Activated T-helper 1 cell treated with Interleukin-2 at 50 U/mL for 16 hours (primary cell): ENCODE measurements at places on chromosomes 6 and 20.

DNA sequence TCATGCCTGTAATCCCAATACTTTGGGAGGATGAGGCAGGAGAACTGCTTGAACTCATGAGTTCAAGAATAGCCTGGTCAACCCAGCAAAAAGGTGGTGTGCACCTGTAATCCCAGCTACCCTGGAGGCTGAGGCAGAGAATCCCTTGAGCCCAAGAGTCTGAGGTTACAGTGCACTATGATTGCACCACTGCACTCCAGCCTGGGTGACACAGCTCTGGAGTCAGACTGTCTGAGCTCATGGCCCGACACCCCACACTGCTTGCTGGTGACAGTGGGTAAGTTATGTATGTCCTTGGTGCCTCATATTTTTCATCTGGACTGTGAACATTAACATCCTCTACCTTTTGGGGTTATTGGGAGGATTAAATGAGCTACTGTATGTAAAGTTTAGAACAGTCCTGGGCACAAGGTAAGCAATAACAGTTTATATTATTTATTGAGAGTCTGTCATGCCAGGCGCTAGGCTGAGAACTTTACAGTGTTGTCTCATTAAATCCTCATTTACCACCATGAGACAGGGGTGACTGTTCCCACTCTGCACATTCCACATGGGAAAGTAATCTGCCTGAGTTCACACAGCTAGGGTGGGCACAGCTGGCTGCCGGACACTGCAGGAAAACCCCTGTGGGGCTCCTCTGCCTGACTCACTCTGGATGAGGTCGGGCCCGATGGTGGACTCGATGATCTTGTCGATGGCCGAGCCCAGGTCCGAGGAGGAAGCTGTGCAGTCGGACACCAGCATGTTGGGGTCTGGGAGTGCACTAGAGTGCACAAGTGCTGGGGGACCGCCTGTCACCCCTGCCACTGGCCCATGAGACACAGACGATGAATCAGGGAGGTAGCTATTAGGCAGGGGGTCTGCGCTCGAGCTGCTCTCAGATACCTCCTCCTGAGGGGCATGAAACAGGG lies 2.9 kb downstream of the ZNF335 start:
- DNase-seq, result no peak

GRCh38 chr6:151716526-151716932 lies 91.0 kb upstream of the ESR1 start:
- no peak for DNase-seq

DNA sequence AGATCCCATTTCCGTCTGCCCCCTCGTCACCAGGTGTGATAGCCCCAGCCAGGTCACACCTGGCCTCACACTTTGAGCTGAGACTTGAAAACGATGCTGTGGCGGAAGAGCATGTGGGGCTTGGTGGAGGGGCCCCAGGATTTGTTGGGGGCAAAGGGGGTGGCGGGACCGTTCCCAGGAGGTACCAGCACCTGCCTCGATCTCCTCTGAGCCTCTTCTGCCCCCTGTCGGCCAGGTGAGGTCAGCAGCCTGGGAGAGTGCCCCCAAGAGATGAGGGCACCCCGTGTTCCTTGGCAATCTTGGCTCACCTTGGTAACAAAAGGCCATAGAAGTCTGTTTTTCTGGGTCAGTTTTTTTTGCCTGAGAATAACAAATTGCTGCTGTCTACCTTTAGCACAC lies 25.4 kb downstream of the SPATA2 start:
- DNase-seq, result no peak

- no peak for DNase-seq
Observed at GRCh38 chr20:44023515-44024371, 109.1 kb downstream of the TOX2 start.

DNA sequence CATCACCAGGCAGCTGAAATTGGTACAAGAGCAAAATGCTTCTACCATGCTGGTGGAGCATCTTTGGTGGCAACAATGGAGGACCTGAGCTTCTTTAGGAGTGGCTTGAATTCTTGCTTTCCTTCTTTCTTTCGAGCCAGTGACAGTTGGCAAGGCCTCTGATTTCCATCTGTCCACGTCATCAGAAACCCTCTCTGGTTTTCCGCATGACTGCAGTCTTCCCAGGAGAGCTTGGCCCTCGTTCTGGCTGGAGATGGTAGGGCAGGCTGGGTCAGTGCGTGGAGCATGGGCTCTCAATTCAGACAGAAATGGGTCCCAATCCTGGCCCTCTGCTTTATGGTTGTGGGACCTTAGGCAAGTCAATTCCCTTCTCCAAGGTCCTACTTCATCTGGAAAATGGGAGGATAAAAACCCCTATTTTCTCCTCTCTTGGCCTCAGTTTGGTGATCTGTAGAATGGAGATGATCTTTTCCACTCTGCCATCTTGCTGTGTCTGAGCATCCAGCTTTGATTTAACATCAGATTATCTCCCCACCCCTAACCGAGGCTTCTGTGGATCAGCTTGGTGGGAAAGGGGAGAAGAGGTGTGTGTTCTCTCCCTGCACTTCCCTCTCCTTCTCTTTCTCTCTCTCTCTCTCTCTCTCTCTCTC lies 3.6 kb upstream of the BPIFB1 start:
- DNase-seq, result no peak

GRCh38 chr6:115612796-115613479 lies 447.8 kb downstream of the FRK start:
- DNase-seq, result no peak

GRCh38 chr6:151408858-151409257 lies 17.5 kb upstream of the ZBTB2 start:
- DNase-seq, result no peak

DNA sequence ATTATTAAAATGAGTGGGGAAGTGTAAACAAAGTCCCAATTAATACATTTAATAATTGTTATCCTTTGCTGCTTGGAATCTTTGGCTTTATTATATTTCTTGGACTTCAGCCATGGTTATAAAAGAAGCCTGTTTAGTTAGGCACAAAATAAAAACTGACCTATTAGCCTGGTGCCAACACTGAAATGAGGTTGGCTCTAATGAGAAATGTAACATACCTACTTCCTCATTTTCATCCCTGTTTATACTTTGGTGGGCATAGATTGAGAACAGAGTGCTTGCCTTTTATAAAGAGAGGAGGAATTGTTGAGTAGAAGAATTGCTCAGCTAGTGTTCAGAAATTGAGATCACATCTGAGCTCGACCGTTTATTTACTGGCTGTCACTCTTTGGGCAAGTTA lies 471.3 kb downstream of the UTRN start:
- DNase-seq, result no peak

DNA sequence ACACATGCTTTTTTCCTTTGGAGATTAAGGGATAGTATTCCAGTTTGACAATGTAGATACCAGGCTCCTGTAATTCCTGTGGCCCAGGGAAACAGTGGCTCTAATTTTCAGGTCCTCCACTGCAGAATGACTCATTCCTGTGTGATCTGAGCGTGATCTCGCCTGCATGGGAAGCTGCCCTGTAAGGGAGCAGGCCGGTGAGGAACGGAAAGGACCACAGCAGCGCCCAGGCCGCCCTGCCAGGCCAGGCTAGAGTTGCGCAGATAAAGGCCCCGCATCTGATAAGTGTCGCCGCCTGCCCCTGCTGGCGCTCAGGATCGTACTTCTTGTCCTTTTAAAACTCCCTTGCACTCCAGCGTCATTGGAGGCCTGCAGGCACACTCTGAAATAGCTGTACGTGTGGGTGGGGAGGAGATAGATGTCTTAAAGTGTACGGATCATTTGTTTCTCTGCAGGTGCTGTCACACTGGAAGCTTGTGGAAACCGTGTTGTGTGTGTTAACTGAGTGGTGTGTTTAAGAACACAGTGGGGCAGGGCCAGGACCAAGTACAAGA lies 60.7 kb downstream of the SYNJ2 start:
- no peak for DNase-seq

DNA sequence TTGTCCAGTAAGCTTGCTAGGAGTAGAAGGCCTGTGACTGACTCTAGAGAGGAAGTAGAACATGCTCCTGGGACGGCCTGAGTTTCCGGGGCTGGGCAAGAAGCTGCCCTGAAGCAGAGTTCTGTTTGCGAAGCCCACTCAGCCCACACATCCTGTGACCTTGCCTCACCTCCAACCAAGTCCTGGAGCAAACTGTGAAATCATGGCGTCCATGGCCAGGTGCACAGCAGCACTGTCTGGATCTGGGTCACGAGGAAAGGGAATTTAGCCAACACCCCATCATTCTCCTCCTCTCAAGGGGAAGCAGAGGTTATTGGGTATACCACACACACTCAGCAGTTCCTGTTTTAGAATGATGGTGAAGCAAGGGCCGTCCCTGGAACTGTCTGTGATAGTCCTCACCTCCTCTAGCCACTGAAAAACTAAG lies 87.5 kb downstream of the CRYBG1 start:
- DNase-seq, result peak; percentile 2

DNA sequence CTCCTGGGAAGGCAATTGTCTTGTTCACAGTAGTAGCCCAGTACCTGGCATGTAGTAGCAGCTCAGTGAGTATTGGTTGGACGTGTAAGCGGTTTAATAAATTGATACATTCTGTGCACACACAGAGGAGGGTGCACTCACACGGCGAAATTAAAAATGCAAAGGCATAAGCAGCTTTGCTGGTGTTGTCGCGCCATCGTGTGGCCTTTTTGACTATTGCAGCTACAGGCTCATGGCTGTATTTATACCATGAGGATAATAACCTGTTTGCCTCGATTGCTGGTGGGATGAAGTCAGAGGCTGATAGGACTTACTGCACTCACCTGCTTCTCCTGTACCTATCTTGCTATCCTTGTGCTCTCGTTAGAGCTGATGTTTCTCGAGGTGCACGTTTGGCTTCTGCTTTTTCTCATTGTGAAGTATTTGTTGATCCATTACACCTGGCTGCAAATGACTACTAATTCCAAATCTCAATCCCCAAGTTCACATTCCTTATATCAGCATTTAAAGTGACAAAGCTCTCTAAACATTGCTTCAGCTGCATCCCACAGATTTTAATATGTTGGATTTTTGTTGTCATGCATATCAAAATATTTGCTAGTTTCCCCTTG lies 61.5 kb downstream of the TBXT start:
- DNase-seq, result no peak

DNA sequence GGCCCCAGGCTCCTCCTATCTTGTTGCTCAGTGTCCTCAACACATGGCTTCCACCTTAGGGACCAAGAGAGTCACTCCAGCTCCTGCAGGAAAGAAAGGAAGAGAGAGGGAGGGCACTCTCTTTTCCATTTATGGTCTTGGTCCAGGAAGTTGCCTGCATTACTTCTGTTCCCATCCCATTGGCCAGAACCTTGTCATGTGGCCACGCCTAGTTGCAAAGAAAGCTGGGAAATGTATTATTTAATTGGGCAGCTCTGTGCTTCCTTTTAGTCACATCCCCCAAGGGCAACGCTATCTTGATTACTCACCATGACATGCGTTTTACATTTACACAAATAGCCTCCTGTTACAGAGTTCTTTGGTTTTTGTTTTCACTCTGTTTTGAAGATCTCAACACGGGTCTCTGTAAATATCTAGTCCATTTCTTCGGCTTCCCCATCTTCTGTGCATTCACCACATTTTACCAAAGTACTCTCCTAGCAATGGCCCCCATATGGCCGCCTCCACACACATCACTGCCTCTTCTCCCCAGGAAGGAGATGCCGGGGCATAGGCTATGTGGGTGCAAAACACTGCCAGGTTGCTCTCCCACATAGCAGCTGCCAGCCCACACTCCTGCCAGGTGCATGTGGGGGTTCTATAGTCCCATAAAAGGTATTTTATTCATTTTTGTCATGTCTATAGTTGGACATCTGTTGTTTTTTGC lies 35.7 kb upstream of the ZMYND8 start:
- DNase-seq, result no peak

GRCh38 chr20:45254383-45255262 lies at the start of gene SLPI:
TSS of gene SLPI (minus strand) at chr20:45254564. CDS start at chr20:45254543, 21 bp downstream.
- no peak for DNase-seq

DNA sequence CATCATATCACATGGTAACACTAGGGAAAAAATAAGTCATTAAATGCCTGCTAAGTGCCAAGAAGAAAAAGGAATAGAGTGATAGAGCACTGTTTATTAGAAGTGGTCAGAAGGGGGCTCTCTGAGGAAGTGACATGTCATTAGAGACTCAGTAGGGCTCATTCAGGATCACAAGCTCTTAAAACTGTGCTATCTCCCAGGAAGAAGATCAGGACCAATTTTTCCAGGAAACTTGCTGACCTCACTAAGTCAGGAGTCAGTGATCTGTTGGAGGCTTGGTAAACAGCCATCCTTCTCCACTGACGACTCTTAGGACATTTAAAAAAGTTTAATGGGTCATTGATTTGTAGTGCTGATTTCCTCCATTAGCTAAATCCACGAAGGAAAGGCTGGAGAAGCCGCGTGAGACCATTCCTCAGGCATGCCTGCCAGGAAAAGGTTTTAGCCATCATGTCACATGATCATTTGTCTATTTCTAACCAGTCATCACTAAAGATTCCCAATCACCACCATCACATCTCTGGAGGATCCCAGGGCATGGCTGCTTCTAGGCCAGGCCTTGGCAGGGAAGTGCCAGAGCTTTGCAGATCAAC lies 5.9 kb upstream of the PTPN1 start:
- no peak for DNase-seq

DNA sequence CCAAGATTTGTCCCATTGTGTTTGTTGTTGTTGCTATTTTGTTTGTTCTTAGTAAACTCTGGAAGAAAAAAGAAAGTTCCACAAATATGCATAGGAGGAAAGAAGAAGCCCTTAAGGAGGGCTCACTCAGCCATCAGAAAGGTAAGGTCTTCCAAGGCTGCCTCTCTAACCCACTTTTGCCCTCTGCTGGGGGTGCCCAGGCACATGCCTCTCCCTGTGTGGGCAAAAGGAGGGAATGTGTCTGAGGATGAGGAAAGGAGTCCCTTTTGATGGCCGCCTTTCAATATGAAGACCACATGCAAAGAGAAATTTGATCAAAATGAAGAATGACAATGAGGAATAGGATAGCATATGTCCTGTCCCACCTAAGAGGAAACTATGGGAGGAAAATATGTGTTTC lies 248.2 kb upstream of the POU3F2 start:
- DNase-seq, result no peak

DNA sequence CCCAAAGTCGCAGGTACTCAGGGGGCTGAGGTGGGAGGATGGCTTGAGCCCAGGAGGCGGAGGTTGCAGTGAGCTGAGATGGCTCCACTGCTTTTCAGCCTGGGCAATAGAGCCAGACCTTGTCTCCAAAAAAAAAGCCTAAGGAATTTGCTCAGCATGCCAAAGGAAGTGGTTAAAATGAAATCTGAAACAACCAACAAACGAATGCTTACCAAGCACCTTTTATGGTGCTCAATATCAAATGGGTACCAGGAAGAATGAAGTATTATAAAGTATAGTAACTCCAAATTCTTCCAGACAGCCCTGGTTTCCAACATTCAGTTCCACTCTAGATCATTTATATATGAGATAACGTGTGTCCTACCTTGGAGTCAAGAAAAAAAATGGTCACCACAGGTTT lies 14.0 kb downstream of the GMDS start:
- no peak for DNase-seq
